ENCODE measurements at places on chromosomes 5 and 9.

- no peak for DNase-seq
Observed at GRCh38 chr9:89592213-89592815, 12.5 kb upstream of the GADD45G start.

DNA sequence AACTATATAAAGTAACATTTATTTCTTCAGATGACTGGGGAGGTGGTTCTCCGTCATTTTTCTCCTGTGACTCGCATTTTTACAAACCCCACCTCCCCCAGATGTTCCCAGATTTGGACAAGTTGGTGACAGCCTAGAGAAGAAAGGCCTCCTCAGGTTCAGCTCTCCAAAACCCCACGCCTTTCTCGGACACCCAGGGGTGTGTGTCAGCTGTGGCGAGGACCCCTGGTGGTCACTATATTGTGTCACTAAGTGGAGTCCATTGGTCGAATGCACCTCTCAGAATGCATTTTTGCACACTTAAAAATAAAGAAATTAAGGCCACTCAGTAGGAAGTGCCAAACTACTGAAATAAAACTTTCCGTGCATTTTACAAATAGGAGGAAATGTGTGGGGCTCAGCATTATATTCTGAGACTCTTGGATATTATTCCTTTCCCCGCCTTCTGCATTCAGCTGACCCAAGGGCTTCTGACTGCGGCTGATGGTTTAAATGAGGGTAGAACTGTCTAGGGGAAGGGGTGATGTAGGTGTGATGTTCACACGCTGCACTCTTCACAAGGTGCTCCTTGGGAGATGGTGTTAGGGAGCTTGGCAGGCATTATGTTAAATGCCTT is 47.6 kb downstream of the ACO1 start:
- no peak for DNase-seq

- no peak for DNase-seq
Observed at GRCh38 chr5:130808691-130809090, 356.4 kb downstream of the HINT1 start.

- DNase-seq = no peak
Observed at GRCh38 chr9:112489039-112489546, 2.5 kb downstream of the KIAA1958 start.

DNA sequence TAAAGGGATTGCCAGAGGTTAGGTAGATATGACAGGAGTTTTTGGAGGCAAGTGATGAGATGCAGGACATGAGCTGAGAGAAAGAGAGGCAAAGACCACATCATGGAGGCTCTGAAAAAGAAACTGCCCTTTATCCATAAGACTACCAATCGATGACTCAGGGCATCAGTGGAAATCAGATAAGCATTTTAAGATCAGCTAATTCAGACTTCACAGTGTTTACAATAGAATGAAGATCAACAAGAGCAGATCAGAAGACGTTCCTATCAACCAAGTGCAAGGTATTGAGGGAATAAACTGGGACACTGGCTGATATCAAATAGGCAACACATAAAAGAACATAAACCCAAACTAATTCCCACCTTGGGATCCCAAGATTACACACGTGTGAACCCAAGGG is 227.2 kb downstream of the SLCO4C1 start:
- DNase-seq = no peak

- DNase-seq = no peak
Observed at GRCh38 chr9:79768194-79768593, 196.4 kb downstream of the TLE4 start.
